HFFc6 (cell line): ENCODE measurements at places on chromosomes 2 and 18.

DNA sequence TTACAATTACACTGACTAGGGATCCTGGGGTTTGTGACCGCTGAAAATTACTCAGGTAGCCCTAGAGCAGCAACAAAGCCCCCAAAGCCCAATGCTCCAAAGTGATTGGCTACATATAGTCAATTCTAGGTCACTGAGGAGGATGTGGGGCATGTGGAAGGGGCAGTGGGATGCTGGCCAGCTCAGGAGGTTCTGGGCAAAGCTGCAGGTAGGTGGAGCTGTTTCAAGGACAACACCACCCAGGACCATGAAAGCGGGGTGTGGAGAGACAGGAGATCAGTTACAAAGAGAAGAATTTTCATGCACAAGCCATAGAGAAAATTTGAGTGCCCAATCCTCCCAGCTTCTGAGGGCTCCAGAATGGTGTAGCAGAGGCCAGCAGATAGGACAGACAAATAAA lies 75.0 kb upstream of the CCDC85A start:
- H3K4me3 ChIP-seq: no peak overlapping the region
- H3K27me3 ChIP-seq: peaks cover 26% of the 10 kb centered on the region
- DNase-seq: no peak
- H3K36me3 ChIP-seq: no peaks in the 10 kb centered on the region; the same call in 1 of the 2 replicates

DNA sequence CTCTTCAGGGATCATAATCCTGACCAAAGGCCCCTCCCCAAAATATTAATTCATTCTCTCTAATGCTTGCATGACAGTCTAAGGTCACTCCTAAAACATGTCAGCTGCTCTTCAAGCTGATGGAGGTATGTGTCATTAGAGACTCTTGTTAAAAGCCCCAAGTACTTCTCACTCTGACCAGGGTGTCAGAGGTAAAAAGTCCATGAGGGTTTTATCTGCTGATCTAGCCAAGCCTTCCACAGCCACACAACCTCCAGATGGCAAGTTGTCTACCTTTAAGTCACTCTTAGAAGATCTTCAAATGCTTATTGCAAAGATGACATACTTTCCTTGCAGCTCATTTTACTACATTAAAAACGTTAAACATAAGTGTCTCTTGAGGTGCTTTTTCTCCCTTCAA lies 83.6 kb upstream of the ETAA1 start:
- H3K27me3 ChIP-seq: no peaks in the 10 kb centered on the region; the same call in 1 of the 2 replicates
- H3K27ac ChIP-seq: no peak overlapping the region
- DNase-seq: no peak
- H3K36me3 ChIP-seq: no peaks in the 10 kb centered on the region

DNA sequence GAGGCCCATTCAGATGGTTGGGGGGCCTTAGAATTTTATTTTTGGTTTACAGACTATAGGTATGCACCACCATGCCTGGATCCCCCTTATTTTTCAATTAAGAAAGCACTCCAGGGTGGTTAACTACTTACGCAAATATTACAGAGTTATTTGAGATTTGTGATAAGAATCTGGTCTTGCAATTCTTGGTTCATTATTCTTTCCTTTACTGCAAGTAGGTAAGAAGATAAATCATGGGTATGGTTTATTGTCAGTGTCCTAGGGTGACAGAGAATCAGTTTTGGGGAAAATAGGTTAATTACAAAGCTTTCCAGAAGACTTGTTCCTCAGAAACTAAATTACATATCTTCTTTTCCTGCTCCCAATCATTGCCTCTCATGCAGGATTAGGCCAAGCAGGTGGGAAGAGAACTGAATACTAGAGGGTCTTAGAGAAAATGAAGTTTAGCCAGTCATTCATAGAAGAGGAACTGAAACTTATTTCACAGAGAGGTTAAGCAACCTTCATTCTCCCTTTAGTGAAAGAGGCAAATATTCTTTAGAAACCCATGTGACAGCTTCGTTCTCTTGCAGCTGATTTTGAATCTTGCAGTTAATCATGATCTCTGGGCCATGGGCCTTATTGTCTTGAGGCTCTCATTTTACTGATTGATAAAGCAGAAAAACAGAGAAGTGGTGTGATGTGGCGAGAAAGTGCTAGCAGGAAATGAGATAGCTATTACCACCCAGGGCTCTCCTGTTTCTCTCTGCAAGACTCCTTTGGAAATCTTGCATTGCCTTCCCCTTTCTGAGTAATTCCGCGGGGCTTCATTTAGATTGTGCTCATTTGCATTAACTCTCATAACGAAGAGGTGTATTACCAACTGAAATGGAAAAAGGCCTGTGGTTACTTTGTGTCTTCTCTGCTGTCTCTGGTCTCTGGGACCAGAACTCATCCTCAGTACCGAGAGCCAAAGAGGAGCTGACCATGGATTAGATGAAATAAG lies 44.8 kb upstream of the ARHGAP25 start:
- DNase-seq: no peak
- no peaks in the 10 kb centered on the region for H3K4me1 ChIP-seq
- H3K4me3 ChIP-seq: no peak overlapping the region
- H3K27me3 ChIP-seq: peaks cover 27% of the 10 kb centered on the region

DNA sequence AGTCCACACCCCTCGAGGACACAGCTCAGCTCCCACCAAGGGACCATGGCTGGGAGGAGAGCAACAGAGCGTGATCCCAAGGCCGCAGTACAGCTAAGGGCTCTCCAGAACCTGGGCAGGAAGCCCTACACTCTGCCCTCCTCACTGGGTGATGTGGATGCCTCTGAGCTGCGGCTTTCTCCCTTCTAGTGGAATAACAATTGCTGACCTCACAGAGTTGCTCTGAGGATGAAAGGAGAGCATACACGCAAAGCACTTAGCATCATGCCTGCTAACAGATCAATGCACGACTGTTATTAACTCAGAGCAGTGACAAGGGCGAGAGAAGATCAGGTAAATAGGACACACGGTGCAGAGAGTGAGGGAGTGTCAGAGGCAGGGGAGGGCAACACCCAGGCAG lies 74.2 kb downstream of the ZFP36L2 start:
- H3K27ac ChIP-seq: no peak overlapping the region
- DNase-seq: no peak
- H3K4me3 ChIP-seq: no peak overlapping the region
- peaks cover 5% of the 10 kb centered on the region for H3K27me3 ChIP-seq
- no peaks in the 10 kb centered on the region for H3K4me1 ChIP-seq
- H3K36me3 ChIP-seq: no peaks in the 10 kb centered on the region

DNA sequence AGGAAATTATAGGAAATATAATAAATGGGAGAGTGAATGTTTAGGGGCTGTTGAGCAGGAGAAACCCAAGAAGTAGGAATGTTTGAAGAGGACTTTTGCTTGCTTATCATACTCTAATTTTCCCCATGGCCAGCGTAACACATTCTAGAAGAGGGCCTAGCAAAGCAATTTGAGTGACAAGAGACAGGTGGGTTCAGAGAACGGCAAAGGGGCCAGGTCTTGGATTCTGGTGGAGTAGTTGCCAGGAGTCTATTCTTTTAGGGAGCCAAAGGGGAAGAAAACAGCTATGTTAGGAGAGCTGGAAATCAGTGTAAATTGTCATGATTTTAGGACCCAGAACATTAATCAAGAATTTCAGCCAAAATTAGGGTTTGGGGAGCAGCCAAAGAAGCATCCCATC lies 96.5 kb downstream of the COL5A2 start:
- peak overlapping the region; percentile 75 for H3K27ac ChIP-seq
- H3K4me3 ChIP-seq: peak overlapping the region; percentile 61
- no peak for DNase-seq
- H3K27me3 ChIP-seq: peaks cover 2% of the 10 kb centered on the region; the same call in 1 of the 2 replicates
- H3K4me1 ChIP-seq: peaks cover 65% of the 10 kb centered on the region

DNA sequence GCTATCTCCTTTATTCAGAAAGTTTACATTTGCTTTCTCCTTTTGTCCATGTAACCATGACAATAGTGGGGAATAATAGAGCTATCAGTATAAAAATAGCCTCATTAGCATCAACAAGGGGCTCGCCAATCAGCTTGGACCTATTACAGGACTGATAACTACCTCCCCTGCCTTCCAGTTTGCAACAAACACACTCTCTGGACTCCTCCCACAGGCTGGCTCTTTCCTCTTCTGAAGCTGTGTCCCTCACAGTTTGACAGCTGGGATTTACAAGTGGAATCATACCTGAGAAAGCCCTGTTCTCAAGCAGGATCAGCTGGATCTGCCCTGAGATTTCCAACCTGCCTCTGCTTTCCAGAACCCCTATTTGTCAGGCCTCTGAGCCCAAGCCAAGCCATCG lies 162.5 kb downstream of the GRB14 start:
- no peak overlapping the region for H3K27ac ChIP-seq
- H3K4me3 ChIP-seq: no peak overlapping the region
- H3K27me3 ChIP-seq: peaks cover 8% of the 10 kb centered on the region
- no peaks in the 10 kb centered on the region for H3K36me3 ChIP-seq
- DNase-seq: no peak
- H3K4me1 ChIP-seq: no peaks in the 10 kb centered on the region

DNA sequence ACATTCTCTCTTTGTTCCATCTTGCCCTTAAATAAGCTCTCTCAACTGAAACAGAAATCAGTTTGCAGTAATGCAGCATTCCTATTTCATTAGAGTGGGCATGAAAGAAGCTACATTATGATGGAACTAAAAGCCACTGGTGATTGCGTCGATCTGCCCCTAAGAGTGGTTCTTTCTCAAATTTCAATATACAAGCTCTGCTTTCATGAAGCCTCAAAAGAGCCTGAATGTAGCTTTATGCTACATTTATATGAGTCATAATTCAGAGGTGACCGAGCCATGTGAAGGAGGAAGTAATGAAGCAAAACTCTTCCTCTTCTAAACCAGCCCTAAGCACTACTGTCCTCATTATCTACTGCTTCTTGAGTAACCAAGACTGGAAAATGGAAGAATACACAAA lies 64.8 kb upstream of the CYTIP start:
- H3K27me3 ChIP-seq: peaks cover 3% of the 10 kb centered on the region
- H3K4me1 ChIP-seq: no peaks in the 10 kb centered on the region
- H3K27ac ChIP-seq: no peak overlapping the region

DNA sequence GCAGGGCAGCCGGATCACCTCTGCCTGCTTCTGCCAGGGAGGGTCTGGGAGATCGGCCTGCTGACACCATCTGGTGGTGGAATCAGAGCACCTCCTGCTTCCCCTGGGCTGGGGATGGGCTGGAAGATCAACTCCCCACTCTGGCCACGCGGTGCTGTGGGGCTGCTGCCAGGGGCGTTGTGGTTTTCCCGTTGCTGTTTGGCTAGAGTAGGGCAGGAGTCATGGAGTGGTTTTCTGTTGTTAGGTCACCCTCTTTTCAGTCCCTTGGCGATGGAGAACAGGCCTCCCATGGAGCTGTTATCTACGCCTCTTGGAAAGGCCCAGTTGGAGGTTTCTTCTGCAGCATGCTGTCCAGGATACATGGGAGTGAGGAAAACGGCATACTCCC lies 15.2 kb downstream of the BCL2L11 start:
- no peaks in the 10 kb centered on the region for H3K4me1 ChIP-seq
- no peak overlapping the region for H3K27ac ChIP-seq
- no peaks in the 10 kb centered on the region for H3K36me3 ChIP-seq
- no peaks in the 10 kb centered on the region; the same call in 1 of the 2 replicates for H3K27me3 ChIP-seq

DNA sequence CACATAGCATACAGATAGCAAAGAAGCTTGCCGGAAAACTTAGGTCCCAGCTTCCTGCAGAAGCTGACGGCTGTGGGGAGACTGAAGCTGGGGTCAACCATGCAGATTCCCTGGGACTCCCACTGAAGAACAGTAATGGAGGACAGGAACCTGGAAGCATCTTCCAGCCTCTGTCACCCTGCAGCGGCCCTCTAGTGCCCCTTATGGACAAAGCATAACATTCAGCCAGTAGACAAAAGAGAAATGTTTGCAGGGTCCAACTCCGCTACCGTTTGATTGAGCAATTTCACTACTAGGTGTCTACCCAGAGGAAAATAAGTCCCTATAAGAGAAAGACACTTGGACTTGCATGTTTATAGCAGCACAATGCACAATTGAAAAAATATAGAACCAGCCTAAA lies 460.6 kb downstream of the CNTNAP5 start:
- DNase-seq: no peak
- H3K36me3 ChIP-seq: no peaks in the 10 kb centered on the region
- no peak overlapping the region for H3K27ac ChIP-seq
- H3K4me1 ChIP-seq: no peaks in the 10 kb centered on the region
- H3K27me3 ChIP-seq: no peaks in the 10 kb centered on the region; the same call in 1 of the 2 replicates

- H3K4me3 ChIP-seq: no peak overlapping the region
- no peaks in the 10 kb centered on the region for H3K36me3 ChIP-seq
- no peak overlapping the region for H3K27ac ChIP-seq
- DNase-seq: no peak
Observed at GRCh38 chr2:157940024-157940423, 63.9 kb upstream of the ACVR1 start.

GRCh38 chr18:73150199-73150598 lies 282.4 kb upstream of the NETO1 start:
- DNase-seq: no peak
- H3K4me1 ChIP-seq: peaks cover 26% of the 10 kb centered on the region
- H3K27me3 ChIP-seq: no peaks in the 10 kb centered on the region
- H3K27ac ChIP-seq: no peak overlapping the region

DNA sequence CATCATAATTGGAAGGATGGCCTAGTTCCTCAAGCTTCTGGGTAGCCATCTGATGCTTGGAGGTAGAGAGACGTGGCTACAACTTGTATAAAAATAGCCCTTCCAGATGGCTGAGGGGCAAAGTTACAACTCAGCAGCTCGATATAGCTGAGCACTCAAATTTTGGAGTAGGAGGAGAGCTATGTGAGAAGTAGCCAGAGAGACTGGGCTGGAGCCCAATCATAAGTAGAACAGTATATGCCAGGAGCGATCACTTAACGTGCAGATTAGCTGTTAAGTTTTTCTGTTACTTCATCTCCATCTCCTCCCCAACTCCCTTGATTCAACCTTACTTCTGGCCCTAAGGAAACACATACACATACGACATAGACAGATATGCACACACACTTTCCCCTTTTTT lies 28.8 kb downstream of the CNRIP1 start:
- no peak for DNase-seq
- H3K4me3 ChIP-seq: no peak overlapping the region
- peaks cover 3% of the 10 kb centered on the region for H3K27me3 ChIP-seq
- H3K4me1 ChIP-seq: peaks cover 13% of the 10 kb centered on the region
- H3K27ac ChIP-seq: no peak overlapping the region

DNA sequence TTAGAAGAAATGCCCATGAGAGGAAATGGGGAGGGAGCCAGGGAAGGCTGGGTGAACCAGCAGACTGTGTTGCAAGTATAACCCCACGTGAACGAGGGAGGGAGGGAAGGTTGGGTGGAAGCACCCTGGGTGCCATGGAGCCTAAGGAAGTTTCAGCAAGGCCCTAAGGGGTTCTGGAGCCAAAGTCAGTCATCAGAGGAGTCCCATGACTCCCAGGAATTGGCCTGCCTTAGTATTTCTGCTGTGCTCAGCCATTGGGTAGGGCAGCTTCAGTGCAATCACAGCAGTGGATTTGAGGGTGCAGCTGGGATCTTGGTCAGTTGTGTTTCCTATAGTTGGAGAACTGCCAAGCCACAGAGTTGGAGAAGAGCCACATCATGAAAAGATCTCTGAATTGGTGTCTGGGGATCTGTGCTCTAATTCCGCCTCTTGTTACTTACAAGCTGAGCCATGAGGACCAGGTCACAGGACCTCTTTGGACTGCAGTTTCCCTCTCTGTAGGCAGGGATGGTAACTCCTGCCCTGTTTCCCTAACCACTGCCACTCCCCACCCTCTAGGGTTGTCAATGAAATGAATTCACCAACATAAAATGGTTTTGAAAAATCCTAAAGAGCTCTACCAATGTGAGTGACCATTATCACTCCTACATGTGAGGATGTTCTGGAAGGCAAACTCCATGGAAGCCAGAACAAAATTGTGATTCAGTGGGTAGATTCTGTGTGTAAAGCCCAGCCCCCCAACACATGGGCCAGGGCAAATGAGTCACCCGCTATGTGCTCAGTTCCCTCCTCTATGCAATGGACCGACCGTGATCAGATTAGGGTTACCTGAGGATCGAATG lies 108.9 kb downstream of the CLIP4 start:
- peaks cover 25% of the 10 kb centered on the region for H3K4me1 ChIP-seq
- H3K4me3 ChIP-seq: no peak overlapping the region
- H3K27me3 ChIP-seq: peaks cover 41% of the 10 kb centered on the region
- no peak overlapping the region for H3K27ac ChIP-seq
